ENCODE measurements at places on chromosomes 12 and 14.

GRCh38 chr14:55092341-55092740, 36.7 kb upstream of the LGALS3 start:
- DNase-seq, result no peak

GRCh38 chr14:102759456-102760187, 17.6 kb upstream of the TRAF3 start:
- no peak for DNase-seq

DNA sequence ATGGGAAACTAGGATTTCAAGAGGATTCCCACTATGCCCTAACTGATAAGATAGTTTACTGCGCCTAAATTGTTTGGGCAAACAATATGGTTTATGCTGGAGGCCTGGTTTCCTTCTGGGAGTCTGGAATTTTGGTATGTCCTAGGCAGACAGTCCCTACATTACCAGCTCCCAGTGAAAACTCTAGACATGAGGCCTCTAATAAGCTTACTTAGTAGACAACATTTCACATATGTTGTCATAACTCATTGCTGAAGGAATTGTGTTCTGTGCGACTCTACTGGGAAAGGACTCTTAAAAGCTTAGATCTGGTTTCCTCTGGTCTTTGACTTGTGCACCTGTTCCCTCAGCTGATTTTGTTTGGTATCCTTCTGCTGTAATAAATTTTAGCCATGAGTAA, 18.0 kb upstream of the PRPF39 start:
- no peak for DNase-seq

GRCh38 chr12:108236366-108236765, 102.7 kb downstream of the CMKLR1 start:
- DNase-seq, result no peak

- no peak for DNase-seq
Measured at GRCh38 chr12:52370926-52371608, 3.8 kb upstream of the KRT85 start.

GRCh38 chr14:65044596-65044959, 57.7 kb downstream of the MAX start:
- DNase-seq, result no peak

GRCh38 chr12:59570145-59570544, 25.7 kb upstream of the SLC16A7 start:
- no peak for DNase-seq

GRCh38 chr12:112285600-112286401, 96.4 kb downstream of the HECTD4 start:
- DNase-seq, result no peak

All from central memory CD4-positive, alpha-beta T cell (primary cell).